Naive thymus-derived CD8-positive, alpha-beta T cell (primary cell): ENCODE measurements at places on chromosomes 1 and 21. TPM values are rescaled to one million over a fixed set of nuclear protein-coding genes. Genes with fewer than 3 reads are reported as not detected.

The ACTL8 gene
- total RNA-seq = not detected

The GSTM5 gene
- not detected for total RNA-seq

The GCSAML gene
- total RNA-seq = not detected

The BRDT gene
- total RNA-seq = not detected

The SLC25A34 gene
- total RNA-seq = 3.5 TPM

The TNFRSF1B gene
- 16.5 TPM for total RNA-seq

The ETV3L gene
- not detected for total RNA-seq

DNA sequence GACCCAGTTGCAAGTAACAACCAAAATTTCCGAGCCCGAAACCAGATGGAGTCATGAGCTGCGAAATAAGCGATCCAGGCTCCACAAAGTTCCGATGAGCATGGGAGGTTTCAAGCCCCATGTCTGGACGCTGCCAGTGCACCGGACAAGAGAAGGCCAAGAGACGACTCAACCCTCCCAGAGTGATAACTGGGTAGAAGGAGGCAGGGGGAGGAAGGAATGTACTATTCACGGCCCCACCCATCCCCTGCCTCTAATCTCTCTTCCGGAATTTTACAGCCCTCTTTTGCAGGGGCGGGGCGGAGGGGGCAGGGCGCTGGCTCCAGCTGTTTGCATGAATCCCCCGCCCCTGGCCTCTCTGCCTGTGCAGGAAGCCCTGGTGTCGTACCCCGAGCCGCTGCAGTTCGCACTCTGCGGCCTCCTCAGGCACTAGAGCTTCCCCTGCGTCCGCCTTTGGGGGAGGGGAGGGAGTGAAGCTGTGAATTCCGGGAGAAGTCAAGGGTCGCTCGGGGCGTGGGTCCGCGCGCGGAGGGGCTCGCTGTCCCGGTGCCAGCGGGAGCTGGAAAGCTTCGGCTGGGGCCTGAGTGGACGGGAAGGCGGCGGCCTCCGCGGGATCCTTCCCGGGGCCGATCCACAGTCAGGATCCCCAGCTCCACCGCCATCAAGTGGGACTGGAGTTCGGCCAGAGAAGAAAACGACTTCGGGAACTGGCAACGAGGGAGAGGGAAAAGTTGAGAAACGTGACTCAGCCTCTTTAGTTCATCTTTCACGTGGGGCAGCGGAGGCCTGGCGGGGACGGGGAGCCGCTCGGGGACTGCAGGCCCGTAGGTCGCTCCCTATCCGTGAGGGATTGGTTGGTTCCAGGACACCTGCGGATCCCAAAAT is 6.3 kb upstream of the PTP4A2 start:
- peak; percentile 77 for DNase-seq

DNA sequence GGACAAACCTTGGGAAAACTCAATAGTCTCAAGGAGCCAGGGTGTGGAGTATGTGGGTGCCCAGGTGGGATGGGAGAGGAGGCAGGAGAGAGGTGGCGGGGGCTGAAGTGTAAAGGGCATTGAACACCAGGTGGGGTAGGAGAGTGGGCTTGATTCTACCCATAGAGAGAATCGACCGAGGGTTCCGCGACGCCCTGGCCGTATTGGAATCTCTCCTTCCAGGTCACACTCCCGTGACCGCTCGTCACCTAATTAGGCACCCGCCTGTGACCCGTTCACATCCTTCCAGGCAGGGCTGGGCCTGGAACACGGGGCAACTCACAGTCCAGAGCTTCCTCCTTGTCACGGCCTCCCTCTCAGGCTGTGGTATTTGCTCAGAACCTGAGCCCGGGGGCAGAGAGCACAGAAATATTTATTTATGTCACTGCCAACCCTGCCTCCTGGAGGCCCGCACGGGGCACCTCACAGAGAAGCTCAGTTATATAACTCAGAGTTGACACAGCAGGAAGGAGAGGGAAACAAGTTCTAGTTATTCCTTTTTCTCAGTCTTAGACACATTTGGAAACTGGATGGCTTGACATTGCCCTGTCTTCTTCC is 12.0 kb downstream of the NCMAP start:
- no peak for DNase-seq

DNA sequence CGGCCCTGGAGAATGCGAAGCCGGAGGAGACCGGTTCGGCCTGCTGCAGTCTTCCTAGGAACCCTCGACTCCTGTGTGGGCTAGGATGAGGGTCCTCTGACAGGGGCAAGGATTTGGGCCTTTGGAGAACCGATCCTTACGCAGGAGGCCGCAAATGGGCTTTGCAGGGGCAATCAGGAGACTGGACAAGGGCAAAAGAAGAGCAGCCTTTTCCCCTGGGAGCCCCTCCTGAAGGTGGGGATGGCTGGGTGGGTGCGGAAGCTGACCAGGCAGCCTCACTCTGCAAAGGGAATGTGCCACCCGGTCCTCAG is 111.7 kb downstream of the NAV1 start:
- DNase-seq = no peak

DNA sequence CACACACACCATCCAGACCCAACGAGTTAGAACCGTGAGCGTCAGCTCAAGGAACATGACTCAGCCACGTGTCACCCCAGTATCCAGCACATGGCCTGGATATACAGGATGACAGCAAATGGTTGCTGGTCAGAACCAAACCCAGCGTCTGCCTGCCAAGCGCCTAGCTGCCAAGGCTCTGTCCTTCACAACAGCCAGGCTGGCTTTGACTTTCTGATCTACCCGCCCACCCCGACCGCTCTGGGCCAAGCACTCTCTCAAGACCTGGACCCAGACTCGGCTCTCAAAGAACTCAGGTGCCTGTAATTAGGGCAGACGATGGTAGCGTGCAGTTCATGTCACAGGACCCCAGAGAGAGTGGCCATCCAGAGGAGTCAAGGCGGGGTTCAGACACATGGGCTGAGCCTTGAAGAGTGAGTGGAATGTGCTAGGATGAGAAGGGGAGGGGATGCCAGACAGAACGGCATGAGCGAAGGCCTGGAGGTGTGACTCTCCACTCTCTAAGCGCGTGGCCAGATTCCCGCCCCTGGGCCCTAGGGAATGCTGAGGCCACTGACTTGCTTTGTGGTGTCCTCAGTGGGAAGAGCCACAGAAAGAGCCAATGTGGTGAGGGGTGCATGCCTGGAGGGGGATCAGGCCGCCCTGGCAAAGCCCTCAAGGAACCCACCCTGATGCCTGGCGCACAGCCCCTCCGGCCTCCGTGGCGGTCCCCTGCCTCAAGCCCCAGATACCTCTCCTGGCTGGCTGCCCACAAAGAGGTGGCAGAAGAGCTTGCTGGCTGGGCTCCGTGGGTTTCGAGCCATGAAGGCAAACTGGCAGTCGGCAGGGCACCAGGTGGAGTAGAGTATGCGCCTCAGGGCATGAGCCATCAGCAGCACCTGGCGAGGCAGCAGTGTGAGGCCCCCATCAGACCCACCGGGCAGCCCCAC is 7.0 kb downstream of the SH2D5 start:
- DNase-seq = no peak

- no peak for DNase-seq
These were observed 540 bp upstream of the C1orf198 start for GRCh38 chr1:230868736-230869385.

- DNase-seq = no peak
These were observed 4.8 kb downstream of the DNAI4 start for GRCh38 chr1:66919828-66920227.

GRCh38 chr1:45258059-45258650 is 51.8 kb upstream of the ZSWIM5 start:
- DNase-seq = no peak

- no peak for DNase-seq
These were observed 40.4 kb downstream of the MPZL1 start for GRCh38 chr1:167762061-167762746.

DNA sequence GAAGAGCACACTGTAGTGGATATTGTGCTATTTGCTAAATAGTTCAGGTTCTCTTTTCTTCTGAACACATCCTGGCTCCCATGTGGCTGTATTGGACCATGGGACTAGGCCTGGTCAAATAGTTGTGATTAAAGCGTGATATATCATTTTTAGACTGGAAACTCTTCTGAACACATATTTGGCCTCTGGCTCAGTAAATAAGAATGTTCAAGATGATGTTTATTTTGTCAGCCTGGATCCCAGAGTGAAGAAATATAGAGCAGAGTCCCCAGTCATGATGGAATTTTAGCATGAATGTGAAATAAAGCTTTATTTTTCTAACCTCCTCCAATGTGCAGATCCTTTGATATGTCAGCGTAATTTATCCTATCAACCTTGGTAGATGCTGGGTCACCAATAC is 542.6 kb downstream of the ADGRL2 start:
- no peak for DNase-seq

- no peak for DNase-seq
These were observed 153.9 kb upstream of the LMO4 start for GRCh38 chr1:87174724-87175245.

- no peak for DNase-seq
These were observed 93.7 kb downstream of the CTH start for GRCh38 chr1:70504821-70505193.

DNA sequence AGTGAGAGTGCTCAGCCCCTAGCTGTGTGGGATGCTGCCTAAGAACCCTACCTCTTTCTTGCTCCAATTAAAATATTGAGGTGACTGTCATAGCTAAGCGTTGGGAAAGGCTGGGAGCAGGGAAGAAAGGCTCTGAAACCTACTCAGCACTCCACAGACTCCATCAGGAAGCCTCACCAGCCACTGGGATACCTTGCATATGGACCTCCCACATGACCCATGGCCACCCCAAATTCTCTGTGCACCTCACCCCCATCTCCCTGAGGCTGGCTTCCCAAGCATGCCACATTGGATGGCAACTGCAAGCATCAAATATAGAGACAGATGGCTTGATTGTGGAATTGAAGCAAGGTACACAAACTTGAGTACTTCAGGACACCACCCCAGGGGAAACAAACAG is 41.8 kb downstream of the FLVCR1 start:
- no peak for DNase-seq

- peak; percentile 51 for DNase-seq
These were observed 3.1 kb downstream of the SMIM1 start for GRCh38 chr1:3775490-3776230.

DNA sequence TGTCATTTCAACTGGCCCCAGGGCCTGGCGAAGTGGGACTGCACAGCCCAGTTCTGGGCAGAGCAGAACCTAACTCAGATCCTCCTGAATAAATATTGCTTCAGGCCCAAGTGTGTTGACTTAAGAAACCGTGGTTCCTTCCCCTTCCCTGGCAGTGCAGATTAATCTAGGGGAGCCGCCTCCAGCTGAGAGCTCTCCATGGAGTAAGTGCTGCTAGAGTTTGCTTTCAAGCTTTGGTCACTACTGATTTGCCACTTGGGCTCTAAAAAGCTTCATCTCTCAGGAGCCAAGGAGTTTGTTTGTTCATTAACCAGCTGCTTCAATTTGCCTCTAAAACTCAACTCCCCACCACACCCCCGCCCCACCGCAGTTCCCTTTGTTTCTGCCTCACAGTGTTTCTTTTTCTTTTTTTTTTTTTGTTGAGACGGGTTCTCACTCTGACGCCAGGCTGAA is 112.1 kb downstream of the DTL start:
- no peak for DNase-seq

GRCh38 chr1:231153726-231154125 is 8.1 kb upstream of the TRIM67 start:
- no peak for DNase-seq

- DNase-seq = no peak
These were observed 59.5 kb downstream of the PIK3R3 start for GRCh38 chr1:46072975-46073374.

DNA sequence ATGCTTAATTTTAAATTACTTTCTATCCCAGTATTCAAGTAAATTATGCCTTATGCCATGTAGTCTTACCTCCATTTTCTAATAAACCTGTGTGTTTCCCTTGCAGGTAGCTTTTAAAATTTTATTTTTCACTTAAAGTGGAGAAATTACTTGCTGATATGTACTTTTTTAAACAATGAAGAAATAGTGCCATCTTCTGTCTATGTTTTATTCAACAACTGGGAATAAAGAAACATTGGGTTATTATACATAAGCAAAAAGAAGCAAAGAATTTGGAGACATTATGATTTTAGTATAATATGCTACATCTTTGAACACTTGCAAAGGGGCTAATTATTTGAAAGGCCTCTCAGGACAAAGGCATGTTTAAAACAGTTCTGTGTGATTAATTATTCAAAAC is 1912.9 kb downstream of the MRPL39 start:
- DNase-seq = no peak

DNA sequence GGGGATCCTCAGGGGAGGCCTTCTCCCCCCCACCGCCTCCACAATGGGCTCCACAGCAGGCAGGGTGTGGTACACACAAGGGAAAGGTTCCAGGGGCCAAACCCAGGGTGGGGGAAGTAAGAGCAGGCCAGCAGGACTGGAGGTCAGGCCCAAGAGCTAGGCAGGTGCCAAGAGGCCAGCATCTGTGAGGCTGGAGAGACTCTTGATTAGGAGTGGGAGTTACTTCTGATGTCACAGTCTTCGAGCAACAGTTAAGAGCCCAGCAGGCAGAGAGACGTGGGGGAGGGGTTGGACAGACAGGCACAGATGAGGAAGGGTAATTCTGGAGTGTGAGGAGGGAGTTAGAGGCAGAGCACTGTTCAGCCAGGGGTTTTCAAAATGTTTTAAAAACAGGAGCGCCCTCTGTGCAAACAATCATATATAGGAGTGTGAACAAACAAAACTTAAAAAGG is 55.8 kb downstream of the SLC9A1 start:
- no peak for DNase-seq

GRCh38 chr1:98662356-98662670 is 792 bp downstream of the SNX7 start:
- no peak for DNase-seq

GRCh38 chr21:34544032-34544496 is 32.1 kb upstream of the KCNE1 start:
- DNase-seq = no peak

- DNase-seq = no peak
These were observed 29.9 kb upstream of the LRRC3 start for GRCh38 chr21:44425307-44425894.

DNA sequence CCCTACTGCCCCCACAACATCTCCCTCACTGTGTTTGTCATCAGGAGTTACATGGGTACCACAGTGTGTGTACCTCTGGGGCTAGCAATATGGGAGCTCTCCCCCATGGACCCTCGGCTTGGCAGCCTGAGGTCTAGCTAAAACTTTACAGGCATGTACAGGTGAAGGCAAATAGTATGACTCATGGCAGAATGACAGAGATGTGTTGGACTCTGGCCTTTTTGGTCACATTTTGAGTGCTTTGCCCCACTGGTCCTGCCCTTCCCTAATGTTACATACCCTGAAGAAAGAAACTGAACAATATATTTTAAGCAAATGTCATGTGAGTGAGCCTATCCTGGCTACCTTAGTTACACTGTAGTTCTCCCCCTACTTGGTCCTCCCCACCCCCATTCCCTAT is 124.0 kb downstream of the NGF start:
- DNase-seq = no peak

GRCh38 chr1:218164930-218165700 is 120.0 kb upstream of the RRP15 start:
- DNase-seq = peak; percentile 7

DNA sequence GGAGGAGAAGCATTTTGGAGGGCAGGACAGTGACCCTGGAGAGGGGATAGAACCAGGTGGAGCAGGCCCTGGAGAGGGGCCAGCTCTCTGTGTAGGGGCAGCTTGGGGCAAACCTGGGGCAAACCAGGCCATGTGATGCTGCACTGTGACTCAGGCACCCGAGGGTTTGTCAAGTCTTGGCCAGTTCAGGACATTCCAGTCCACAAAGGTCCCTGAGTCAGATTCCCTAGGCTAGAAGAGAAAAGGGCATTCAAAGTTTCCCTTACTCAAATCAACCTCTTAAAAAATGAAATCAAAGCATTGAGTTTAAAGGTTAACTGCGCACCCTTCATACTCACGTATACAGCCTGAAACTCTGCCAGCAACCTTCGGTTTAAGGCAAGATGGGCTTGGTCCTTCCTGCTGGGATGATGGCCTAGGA is 25.2 kb upstream of the PLA2G2C start:
- no peak for DNase-seq

- no peak for DNase-seq
These were observed 38.8 kb upstream of the PGD start for GRCh38 chr1:10360045-10360444.
